Activated T-cell treated with anti-CD3 and anti-CD28 coated beads, Interleukin-2, amount 50 U/mL, for 24 hours (primary cell): ENCODE measurements at places on chromosomes 12 and 14.

- peak; percentile 73 for DNase-seq
Observed at GRCh38 chr14:93994919-93995682, 2.0 kb upstream of the CCDC197 start.

- DNase-seq = no peak
Observed at GRCh38 chr14:42921901-42922300, 1315.2 kb downstream of the LRFN5 start.

GRCh38 chr12:968545-968944 lies 19.1 kb upstream of the RAD52 start:
- DNase-seq = no peak

GRCh38 chr12:123148655-123149054 lies 2.2 kb downstream of the PITPNM2 start:
- no peak for DNase-seq

DNA sequence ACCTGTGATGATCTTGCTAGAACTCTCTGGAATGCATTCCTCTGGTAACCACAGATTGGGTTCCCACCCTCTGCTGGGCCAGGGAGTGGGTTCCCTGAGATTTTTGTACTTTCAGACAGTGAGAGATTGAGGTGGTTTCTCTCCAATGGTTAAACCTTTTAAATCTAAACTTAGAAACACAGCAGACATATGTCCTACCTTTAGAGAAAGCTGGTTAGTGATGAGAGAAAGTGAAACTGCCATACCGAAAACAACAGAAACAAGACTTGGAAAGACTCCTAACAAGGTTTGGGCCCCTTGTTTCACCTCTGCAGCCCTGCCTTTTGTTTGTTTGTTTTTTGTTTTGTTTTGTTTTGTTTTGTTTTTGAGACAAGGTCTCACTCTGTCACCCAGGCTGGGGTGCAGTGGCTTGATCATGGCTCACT lies 9.7 kb upstream of the SGPP1 start:
- DNase-seq = no peak
